ENCODE measurements at places on chromosomes 7 and 10. TPM values are rescaled to one million over a fixed set of nuclear protein-coding genes. Genes with fewer than 3 reads are reported as not detected.

The OR6V1 gene
- total RNA-seq: not detected

The FAM180A gene
- not detected for total RNA-seq

The MSRB2 gene
- 13.7 TPM for total RNA-seq

The ANKRD30A gene
- 1.2 TPM for total RNA-seq

The SLC16A9 gene
- total RNA-seq: 13.7 TPM

The AIFM2 gene
- 9.2 TPM for total RNA-seq

The PODXL gene
- total RNA-seq: 4.0 TPM

The SDHAF3 gene
- total RNA-seq: 62.1 TPM

The CALY gene
- not detected for total RNA-seq

The HMX3 gene
- 0.45 TPM for total RNA-seq

The EGR2 gene
- 1.1 TPM for total RNA-seq

The SLC25A13 gene
- 56.2 TPM for total RNA-seq

The LRRD1 gene
- total RNA-seq: 0.12 TPM

The DRGX gene
- not detected for total RNA-seq

The ABCC2 gene
- 2.1 TPM for total RNA-seq

The AQP1 gene
- total RNA-seq: 1.7 TPM

The NRCAM gene
- total RNA-seq: 2.4 TPM

DNA sequence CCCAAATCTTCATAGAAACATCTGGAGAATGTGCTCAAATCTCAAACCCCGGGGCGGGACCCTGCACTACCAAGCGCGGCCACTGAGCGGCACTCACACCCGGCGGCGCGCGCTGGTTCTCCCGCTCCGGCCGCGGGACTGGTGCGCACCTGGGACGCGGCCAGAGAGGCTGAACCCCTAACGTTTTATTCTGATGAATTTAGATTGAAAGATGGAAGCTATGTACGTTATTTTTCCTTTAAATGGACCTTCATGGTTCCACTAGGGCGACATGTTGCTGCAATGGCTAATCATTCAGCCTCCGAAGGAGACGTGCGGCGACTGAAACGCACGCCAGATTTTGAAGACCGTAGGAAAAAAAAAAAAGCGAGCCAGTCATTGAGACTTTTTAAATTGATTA is 107.0 kb upstream of the INSIG1 start:
- no peak for DNase-seq

- no peak for DNase-seq
Observed at GRCh38 chr7:47568547-47568946, 13.4 kb downstream of the TNS3 start.

GRCh38 chr7:1521456-1521855 is 9.0 kb upstream of the MAFK start:
- no peak for DNase-seq

DNA sequence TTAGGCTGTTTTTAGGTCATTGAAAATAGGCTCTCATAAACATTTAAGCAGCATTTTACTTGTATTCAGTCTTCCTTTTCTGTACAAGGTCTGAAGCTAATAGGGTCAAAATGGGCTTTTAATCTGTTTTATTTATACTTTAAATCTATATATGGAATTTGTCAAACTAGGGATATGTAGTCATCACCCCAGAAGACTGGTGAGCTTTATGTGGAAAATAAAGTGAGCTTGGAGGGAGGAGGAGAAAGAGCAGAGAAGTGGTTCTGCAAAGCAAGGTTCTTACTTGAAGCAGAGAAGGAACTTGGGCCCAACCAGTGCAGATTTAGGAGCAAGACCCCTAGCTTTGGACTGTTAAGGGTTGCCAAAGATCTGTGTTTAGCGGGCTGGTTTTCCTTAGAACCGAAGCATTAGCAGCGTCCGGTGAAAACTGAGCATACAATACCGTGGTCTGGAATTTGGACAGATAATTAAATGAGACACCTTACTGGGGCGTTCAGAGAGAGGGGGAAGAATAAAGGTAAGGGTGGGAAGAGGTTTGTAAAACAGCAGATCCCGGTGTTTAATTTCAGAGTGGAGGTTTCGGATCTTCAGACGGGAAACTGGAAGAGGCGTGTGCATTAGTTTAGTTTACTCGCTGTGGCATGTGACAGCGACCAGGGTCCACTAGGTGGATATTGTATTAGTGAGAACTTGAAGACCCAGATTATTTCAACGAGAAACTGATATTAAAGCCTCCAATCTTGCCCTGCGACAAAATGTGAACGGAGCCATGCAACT is 2.4 kb downstream of the BAMBI start:
- peak; percentile 29 for DNase-seq

DNA sequence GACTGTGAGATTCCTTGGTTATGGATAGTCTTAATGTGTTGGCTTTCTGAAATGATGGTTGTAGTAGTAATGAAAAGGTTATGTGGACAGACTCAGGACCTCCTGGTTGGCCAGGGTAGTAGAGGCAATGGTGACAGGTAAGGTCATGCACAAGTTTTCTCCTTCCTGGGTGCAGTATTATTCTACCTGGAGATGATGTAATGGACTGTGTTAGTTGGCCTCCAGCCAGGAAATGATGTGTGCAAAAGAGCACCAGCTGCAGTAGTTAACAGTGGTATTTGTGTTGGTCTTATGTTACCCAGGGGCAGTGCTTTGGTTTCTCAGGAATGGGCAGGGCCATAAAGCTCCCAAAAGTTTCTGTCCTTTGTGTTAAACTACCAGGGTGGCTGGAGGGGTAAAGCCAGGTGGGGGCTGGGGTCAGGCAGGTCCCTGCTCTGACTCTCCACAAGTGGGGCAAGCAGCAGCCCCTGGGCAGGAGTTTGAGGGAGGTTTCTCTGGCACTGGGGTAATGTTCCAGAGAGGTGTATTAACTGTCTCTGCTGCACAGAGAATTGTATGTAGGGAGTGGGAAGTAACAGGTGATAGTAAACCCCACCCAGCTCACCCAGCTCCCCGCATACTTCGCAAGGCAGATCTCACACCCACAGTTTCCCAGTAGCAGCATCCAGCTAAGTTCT is 36.3 kb downstream of the GPR22 start:
- DNase-seq: peak; percentile 48

DNA sequence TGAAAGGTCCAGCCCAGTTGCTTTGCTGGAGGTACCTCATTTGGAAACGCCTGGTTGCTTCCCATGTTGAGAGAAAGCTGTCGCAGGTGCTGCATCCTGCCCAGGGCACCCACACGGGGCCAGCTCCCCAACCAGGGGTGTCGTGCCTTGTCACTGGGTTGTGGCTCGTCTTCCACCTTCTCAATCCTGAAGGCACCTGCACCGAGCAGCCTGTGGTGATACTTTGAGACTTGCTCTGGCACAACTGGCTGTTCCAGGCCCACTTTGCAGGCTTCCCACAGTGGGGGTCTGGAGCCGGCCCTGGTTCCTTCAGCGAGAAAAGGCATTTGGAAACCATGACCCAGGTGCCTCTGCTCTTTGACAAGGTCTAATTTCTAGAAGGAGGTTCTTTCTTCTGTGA is 197.3 kb upstream of the PPP2R2D start:
- DNase-seq: no peak

DNA sequence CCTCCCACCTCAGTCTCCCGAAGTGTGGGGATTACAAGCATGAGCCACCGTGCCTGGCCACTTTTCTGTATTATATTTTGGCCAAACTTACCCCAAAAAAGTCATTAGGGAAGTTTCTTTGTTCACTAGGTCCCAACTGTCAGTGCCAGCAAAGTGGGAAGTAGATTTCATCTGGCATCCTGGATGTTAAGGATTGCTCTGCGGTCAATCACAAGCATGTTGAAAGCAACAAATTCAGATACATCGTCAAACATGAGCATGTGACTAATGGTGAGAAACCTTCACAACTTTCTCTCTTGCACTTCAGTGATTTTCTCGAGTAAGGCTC is 14.3 kb upstream of the LRRC17 start:
- DNase-seq: no peak

- no peak for DNase-seq
Observed at GRCh38 chr10:69240455-69240854, 20.3 kb downstream of the HKDC1 start.

- DNase-seq: no peak
Observed at GRCh38 chr7:50181081-50181480, 88.0 kb upstream of the ZPBP start.

DNA sequence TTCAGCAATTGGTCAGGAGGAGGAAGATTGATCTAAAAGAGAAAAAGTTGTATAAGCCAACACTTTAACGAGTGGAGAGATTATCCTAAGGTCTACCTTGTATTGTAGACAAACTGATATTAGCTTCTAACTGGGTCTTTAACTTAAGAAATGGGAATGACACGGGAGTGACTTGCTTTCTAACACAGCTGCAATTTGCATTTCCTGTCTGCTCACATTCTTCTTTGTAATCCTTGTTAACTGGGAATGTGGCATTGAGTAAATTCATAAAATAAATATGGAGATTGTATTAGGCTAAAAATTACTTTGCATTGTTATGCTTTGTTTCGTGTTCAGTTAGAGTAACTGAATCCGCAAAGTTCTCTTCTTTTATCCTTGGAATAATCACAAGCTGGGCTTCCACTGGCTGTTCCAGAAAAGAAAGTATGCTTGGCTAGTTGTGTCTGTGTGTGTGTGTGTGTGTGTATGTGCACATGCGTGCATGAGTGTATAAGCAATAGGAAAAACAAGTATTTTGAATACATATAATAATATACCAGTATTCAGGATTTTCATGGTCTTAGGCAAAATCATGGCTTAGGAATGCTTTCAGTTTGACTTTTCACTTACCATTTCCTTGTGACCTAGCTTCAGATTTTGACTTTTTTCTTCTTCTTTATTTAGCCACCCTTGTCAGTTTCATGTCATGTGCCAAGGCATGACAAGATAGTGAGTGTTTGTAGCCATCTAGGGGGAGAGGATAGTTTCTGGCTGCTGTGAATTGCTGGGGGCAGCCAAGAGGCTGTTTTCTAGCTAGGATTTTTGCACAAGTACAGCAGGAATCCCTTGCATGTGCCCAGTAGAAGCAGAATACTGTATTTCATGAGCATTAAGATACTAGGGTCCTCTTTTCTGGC is 54.5 kb upstream of the FZD8 start:
- DNase-seq: no peak

DNA sequence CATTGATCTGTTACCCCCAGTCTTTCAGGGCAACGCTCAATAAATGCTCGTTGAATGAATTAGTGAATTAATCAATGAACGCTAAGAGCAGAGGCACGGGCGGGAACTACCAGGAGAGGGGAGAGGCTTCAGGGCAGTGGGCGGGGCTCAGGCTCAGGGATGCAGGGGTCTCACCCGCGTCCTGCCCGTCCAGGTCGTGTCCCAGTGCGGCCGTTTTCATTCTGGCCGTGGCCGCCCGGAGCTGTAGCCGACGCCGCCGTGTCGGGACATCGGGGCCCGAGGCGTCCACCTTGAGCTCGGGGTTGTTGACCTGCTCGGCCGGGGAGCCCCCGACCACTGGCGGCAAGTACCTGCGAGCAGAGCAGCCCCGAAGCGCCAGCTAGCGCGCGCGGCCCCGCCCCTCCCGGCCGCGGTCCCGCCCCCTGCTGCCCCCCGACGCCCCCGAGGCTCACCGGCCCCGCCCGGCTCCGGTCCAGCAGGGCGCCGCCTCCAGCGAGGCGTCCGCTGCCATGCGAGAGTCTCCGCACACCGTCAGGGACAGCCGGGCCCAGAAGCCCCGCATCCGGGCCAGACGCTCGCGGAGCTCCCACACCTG is 2.8 kb upstream of the GAL3ST4 start:
- no peak for DNase-seq

- no peak for DNase-seq
Observed at GRCh38 chr10:29994811-29995210, 64.6 kb downstream of the JCAD start.

All from H4 (cell line).